ENCODE measurements at places on chromosomes 13 and 19. TPM values are rescaled to one million over a fixed set of nuclear protein-coding genes. Genes with fewer than 3 reads are reported as not detected.

The UPF1 gene
- total RNA-seq = 57.1 TPM

The LGI4 gene
- total RNA-seq = 0.17 TPM

The ZNF575 gene
- total RNA-seq = 0.26 TPM

The GRK1 gene
- total RNA-seq = not detected

The ZNF837 gene
- total RNA-seq = 1.5 TPM

The KLC3 gene
- 0.17 TPM for total RNA-seq

The APLP1 gene
- 2.6 TPM for total RNA-seq

The CARD8 gene
- 24.1 TPM for total RNA-seq

Measured in fibroblast of lung (primary cell).